ENCODE measurements at places on chromosomes 3 and 15.

- DNase-seq: no peak
Measured at GRCh38 chr3:189776149-189776824, 145.1 kb downstream of the TP63 start.

DNA sequence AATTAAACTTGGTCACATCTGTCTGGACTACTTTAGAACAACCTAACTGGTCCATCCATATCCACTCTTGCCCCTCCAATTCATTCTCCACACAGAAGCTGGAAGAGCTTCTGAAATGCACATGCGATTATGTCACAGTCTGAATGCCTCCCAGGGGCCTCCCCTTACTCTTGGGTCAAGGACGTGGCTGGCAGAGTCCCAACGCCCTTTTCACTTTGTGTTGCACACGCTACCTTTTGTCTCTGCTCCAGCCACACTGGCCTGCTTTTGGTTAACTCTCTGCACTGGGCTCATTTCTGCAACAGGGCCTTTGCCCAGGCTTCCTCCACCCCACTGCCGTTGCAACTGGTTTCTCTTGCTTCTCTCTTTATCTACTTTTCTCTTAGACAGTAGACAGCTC is 245.2 kb downstream of the IL20RB start:
- peak; percentile 3 for DNase-seq

DNA sequence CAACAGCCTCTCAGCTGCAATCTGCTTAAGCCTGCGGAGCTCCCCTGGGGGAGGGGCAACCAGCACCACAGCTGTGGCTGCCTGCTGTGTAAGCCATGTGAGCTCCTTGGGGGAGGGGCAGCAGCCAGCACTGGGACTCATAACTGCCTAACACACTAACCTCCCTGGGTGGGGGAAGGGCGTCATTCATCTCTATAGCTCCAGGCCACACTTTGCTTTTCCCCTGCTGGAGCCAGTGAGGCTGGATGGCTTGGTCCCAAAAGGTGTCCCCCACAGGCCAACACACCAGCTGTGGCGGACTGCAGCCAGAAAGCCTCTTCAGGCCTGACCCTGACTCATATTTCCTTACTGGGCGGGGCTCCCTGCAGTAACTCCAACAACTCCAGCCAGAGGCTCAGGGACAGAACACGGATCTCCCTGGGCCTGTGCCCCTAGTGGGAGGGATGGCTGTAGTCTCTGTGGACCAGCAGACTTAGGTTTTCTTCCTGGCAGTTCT is 129.8 kb downstream of the PPM1L start:
- DNase-seq: no peak

DNA sequence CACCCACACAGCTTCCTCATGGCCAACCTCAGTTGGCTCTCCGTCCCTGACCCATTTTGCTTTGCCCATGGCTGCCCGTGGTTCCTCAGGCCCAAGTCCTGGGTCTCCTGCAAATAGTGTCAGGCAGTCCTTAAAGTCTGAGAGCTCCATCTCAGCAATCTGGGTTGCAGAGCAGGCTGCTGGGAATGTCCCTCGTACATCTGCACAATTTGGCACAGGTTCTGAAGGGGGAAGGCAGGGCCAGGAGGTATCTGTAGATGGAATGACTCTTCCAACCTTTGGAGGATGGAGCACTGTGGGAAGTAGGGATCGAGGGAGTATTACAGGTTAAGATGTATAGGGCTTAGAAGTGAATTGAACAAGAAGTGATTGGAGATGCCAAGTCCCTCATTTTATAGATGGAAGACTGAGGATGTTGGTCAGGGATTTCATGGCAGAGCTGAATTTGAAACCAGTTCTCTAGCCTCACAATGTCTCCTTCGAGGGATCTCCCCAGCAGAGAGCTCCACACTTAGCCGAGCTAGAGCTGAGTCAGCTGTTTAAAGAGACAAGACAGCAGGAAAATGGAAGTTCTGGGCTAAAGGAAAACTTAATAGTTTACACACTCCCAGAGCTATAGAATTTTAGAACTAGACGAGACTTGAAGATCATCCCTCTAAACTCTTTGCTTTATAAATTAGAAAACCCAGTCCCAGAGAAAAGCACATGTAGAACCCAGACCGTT is 9.2 kb downstream of the CKMT1A start:
- DNase-seq: no peak

DNA sequence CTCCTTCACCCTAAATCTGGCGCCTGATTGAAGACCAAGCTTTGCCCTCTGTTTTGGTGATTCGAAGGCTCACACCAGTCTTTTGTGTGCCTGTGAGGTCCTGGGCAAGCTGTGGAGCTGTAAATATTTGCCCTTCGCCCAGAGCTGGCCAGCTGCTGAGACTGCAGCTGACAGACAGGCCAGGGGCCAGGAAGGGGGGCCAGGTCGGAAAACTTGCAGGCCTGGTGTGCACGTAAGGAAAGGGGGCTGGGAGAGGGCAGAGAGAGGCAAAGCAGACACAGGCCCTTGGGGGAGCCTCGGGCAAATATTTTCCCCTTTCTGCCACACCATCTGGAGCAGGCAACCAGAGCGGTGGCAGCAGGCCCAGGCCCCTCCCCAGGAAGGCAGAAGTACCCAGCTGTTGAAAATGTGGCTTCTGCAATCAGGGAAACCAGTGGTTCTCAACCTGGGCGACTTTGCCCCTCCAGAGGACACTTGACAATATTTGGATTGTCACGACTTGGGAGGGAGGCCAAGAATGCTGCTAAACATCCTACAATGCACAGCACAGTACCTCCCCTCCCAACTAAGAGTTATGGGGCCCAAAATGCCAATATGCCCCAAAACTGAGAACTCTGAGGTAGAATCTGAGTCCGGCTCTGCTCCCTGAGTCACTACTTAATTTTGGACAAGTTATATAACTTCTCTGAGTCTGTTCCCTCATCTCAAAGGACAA is 2.5 kb downstream of the PDZRN3 start:
- peak; percentile 52 for DNase-seq

- DNase-seq: no peak
Measured at GRCh38 chr3:190155752-190156151, 35.1 kb upstream of the P3H2 start.

DNA sequence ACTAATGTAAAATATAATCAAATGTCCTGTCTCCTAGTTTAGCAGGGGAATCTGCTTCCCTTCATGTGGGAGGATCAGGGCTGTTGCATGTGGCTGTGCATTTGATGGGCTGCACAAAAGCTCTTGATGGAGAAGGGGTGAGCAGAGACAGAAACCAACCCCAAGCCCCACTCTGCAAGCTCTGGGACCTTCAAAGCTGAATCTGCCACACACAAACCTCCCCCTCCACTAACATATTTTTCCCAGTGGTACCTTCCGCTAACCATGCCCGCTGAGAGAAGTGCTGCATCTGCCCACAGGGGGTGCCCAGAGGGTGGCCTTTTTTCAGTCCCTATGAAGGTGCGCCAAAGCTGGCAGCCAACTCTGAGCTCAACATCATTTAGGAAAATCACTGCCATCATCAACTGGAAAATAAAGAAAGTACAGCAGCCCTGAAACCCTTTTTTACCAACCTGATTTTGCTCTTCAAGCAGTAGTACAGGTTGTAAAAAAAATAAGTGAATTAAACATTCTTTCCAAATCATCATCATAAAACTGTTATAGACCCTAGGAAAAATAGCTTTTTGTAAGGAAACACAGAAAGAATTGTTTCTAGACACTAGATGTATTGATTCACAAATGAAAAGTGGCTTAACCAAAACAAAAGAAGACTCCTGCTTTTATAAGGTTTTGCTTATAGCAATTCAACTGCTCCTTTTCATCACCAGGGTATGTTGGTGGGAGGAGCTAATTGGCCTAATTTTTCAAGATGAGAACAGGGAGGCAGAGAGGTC is 97.0 kb downstream of the HHLA2 start:
- no peak for DNase-seq

GRCh38 chr15:31332681-31333071 is 6.0 kb downstream of the KLF13 start:
- no peak for DNase-seq

GRCh38 chr15:37014137-37014536 is 86.2 kb downstream of the MEIS2 start:
- no peak for DNase-seq

- DNase-seq: peak; percentile 46
Measured at GRCh38 chr3:118973050-118973449, 61.6 kb downstream of the IGSF11 start.

DNA sequence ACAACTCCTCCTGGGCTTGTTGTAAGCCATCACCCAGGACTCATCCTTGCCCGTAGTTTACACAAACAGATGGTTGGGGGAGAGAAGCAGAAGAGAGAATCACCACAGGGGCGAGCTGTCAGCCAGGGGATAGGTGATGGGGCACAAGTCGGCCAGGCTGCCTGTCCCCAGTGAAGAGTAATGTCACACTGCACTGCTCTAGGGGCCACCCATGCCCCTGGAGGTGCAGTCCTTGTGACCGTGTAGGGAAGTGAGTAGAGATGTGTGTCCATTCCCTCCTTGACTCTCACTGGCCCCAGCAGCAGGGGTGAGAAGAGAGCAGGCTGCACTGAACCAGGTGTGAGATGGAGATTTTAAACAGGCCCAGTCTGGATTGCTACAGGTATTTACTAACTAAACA is 17.1 kb upstream of the PRSS50 start:
- DNase-seq: no peak

GRCh38 chr3:187281191-187281714 is 10.3 kb downstream of the MASP1 start:
- no peak for DNase-seq

DNA sequence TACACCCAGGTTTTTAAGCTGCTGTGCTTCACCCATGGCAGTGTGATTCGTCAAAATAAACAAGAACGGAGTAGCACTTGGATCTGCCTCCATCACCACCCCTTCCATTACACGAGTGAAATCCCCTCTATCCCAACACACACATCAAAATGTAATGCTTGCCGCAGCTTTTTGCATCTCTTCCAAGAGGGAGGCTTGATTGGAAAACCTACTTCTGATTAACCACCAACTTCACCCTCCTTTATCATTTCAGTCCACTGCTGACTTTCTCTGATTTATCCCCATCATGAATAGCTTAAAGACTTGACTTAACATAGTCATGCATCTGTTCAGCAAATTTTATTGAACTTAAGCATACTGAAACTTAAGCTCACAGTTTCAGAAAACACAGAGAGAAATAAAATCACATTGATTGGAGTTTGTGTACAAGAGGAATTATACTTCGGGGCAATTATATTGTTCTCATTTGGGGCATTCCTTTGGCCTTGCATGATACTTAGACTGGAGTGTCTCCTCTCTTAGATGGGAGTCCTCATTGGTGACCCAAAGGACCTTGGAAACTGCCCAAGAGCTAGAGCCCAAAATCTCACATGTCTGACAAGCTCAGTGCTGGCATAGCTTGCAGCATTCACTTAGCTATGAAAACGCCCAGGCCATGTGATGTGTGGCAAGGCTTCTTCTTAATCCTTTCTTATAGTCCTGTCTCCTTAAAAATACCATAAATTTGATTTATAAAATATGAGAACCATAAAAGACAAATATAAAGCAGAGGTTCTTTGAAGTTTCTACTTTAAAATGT is 124.3 kb upstream of the UMPS start:
- no peak for DNase-seq

GRCh38 chr15:61411902-61412510 is 182.9 kb upstream of the RORA start:
- DNase-seq: no peak

DNA sequence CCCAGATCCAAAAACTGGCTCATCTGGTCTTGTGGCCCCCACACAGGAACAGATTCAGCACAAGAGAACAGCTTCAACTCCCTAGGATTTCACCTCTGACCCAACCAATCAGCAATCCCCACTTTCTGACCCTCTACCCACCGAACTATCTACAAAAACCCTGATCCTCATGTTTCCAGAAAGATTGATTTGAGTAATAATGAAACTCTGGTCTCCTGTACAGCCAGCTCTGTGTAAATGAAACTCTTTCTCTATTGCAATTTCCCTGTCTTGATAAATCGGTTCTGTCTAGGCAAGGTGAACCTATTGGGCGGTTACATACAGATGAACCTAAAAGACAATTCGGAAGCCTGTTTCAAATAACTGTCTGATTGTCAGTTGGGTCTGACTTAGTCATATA is 847.6 kb upstream of the ALCAM start:
- no peak for DNase-seq

DNA sequence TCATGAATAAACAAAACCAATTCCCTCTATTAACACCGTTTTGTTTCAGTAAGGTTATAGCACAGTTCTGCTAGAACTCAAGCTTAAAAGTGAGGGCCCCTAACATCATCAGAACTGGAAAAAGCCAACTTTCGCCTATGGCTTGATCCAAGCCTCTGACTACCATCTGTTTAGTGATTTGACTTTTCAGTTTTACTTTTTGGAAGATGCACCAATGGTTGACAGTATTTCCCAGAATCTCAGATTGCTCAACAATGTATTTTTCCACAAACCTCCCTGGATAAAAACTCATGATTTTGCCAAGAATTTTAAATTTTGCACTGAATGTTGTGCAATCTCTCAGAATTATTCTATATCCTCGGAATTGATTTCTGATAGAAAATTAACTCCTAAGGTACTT is 190.7 kb downstream of the LSAMP start:
- DNase-seq: no peak

- no peak for DNase-seq
Measured at GRCh38 chr3:77001062-77001701, 38.7 kb upstream of the ROBO2 start.

DNA sequence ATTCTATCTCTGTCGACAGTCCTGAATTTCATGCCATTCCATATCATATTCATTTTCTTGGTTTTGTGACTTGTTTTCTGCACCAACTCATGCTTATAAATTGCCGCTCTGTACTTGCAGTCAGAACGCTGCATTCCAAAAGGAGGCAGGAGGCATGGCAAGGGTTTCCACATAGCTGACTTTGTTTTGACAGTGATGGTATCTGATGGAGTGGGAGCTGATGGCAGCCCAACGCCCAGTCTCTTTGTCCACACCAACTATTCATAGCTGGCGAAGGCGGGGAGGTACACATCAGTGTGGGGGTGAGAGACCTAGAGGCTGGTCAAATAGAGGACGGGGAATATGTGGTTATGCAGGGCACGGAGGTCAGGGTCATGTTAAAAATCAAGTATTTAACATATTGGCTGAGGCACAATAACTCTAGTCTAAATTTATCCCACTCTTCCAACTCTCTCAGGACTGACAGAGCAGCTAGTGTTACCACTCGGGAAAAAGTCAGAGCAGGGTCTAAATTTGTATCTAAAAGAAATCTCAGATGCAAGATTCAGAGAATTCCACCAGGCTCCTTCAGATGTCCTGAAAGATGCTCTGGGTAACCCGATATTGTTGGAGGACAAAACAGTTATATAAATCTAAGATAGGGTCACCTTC is 67.8 kb upstream of the ATP13A3 start:
- DNase-seq: no peak

DNA sequence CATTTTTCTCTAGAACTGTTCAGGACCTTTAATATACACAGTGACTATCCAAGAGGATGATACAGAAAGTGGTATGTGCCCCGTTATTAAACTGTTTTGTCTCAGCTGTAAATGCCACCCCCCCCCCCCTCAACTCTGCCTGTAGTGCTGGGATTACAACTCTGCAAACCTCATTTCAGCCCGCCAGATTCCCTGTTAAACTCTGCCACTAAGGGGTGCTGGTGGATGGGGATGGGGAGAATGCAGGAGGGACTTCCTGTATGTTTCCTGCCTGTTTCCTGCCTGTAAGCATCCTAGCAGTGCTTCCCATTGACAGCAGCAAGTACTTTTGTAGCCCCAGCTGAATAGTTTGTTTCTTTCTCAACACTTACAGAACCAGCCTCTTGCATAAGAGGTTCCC is 301.7 kb upstream of the RORA start:
- no peak for DNase-seq
